ENCODE measurements at places on chromosomes 16 and 17.

GRCh38 chr16:85851034-85851785 is 47.8 kb upstream of the IRF8 start:
- DNase-seq = no peak

DNA sequence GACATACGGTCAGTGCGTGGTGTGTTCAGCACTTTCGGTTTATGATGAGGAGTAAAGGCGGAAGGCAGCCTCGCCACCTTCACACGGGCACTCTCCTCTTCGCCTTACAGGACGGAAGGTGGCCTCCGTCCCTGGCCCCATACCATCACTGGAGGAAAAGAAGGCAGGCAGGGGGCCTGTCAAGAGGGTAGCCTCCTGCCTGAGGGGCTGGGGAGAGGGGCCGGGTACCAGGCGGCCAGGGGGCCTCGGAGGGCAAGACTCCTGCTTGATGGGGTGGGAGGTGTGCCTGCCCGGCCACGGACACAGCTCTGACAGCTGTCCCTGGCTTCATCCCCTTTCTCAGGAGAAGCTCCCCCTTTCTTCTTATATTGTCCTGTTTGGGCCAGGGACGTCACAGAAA is 15.6 kb upstream of the SLC38A8 start:
- no peak for DNase-seq

DNA sequence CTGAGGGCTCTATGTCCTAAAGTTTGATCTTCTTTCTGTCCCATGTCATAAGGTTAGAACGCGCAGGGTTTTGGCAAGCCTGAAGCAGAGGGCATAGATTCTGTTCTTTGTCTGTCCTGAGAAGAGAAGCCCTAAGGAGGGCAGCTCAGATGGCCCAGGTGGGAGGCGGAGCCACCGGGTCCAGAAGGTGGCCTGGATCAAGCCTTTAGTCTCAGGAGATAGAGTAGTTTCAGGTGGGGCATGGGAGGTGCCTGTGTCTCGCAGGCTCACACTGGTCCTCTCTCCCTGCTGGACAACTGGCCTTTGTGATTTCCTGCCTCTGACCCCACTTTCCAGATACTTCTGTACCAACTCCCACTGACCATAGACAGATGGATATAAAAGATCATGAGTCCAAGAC is 44.2 kb upstream of the DNAJA2 start:
- DNase-seq = no peak

DNA sequence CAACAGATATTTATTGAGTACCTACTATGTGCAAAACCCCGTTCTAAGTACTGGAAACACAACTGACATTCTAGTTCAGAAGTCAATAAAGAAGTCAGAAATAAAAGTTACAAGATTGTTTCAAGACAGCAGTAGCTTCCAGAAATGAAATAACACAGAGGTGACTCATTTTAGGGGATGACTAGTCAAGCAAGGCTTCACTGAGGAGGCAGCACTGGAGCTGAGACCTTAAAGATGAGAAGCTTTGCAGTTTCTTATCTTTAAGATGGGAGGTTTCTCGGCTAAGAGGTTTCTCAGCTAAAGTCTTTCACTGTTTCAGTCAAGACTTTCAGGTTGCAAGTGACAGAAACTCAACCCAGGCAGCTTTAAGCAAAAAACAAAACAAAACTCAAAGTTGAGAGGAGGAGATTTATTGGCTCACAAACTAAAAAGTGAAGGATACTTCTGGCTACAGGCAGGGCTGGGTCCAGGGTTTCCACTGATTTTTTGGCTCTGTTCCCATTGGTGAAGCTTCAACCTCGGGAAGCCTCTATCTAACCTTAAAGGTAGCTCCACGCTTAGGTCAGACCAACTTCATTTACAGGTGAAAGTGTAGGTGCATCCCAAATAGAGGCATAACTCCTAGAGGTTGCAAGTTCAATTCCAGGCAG is 7.4 kb upstream of the MMP2 start:
- DNase-seq = no peak

- no peak for DNase-seq
These were observed 56.4 kb upstream of the IRX3 start for GRCh38 chr16:54342966-54343365.

DNA sequence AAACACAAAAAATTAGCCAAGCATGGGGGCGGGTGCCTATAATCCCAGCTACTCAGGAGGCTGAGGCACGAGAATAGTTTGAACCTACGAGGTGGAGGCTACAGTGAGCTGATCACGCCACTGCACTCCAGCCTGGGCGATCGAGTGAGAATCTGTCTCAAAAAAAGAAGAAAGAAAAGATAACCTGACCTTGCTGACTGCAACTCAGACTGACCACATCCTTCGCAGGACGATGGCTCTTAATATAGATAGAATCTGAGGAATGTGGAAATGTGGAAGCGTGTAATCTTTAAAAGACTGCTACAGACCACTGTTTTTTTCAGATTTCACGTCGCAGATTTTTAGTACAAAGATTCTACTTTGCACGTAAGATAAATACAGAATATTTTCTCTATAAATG is 37.8 kb downstream of the KLHDC4 start:
- DNase-seq = no peak

GRCh38 chr17:82838386-82839063 is 1.3 kb downstream of the ZNF750 start:
- DNase-seq = no peak

DNA sequence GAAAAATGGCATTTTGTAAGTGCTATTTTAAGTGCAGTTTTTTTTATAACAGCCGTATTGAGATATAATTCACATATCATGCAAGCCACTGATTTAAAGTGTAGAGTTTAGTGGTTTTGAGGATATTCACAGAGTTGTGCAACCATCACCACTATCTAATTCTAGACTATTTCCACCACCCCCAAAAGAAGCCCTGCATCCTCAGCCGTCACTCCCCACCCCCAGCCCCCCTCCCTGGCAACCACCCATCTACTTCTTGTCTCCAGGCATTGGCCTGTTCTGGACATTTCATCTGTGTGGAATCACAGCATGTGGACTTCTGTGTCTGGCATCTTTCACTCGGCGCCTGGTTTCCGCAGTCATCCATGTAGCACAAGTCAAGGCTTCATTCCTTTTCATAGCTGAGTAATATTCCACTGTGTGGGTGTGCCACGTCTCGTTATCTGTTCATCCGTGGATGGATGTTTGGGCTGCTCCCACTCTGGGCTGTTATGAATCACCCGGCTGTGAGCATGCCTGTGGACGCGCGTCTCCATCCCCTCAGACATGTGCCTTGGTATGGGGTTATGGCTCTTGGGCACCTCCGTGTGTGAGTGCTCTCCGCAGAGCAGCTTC is 138.4 kb upstream of the CIBAR2 start:
- no peak for DNase-seq

DNA sequence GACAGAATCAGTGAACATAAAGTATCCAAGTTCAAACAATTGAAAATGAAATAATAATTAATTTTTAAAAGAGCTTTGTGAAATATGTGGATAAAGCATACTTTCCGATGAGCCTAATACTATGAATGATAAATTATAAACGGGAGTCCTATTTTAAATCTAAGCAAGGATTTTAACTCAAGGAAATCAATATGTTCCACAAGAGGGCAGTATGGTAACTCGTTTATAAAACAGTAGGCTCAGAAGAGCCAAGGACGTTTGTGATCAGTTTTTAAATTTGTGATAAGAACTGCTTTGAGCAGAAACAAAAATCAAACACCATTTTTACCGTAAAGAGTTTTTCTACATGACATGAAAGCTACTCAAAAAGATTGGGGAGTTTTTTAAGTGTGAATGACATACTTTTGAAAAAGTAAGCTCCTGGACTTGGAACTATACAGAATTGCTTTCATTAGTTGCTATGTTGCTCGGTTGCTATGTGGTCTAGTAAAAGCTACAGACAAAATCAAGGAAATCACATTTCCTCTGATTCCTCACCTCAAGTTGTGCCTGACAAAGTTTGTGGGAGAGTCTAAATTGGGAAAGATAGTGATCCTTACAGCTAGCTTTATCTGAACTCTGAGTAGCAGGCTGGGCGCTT is 11.8 kb upstream of the TEKT1 start:
- DNase-seq = no peak

DNA sequence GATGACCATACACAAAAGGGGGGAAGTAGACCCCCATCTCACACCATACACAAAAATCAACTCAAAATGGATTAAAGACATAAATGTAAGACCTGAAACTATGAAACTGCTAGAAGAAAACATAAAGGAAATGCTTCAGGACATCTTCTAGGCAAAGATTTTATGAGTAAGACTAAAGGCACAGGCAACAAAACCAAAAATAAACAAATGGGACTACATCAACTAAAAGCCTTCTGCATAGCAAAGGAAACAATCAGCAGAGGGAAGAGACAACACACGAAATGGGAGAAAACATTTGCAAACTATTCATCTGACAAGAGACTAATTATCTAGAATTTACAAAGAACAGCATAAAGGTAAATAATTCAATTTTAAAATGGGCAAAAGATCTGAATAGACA is 152.1 kb downstream of the AXIN2 start:
- DNase-seq = no peak

- no peak for DNase-seq
These were observed 6.0 kb downstream of the USP36 start for GRCh38 chr17:78834571-78834970.

- DNase-seq = no peak
These were observed 8.5 kb downstream of the TXNDC11 start for GRCh38 chr16:11734025-11734652.

- no peak for DNase-seq
These were observed 7.8 kb downstream of the TAF1C start for GRCh38 chr16:84178892-84179611.

DNA sequence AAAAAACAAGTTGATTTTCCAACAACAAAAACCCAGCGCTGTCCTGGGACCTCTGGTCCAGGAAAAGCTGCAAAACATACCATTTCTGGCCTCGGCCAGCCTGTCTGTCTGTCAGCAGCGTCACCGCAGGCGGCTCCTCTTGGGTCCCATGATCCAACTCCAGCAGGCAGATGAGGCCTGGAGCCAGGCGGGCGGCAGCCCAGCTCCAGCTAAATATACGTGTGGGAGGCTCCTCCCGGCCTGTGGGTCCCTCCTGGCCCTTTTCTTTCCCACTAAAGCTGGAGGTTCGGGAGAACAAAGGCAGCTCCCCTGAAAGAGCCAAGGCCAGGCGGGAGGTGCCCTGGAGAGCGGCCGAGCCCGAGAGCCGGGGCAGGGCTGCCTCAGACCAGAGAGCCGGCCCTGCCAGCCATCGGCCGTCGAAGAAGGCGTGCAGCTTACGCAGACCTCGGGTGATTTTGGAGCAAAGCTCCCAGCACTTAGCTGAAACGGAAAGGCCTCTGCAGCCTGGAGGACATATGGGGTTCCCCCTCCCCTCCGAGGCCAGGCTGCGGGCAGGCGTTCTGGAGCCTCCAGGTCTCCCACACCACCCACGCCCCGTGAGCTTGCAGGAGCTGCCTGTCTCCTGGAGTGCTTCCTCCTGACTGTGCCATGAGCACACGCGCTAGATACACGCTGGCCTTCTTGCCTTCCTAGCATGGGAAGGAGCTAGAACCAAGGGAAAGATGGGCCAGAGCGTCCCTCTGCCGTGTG is 19.9 kb upstream of the JPH3 start:
- DNase-seq = peak; percentile 19

GRCh38 chr17:38719943-38720641 is 10.0 kb upstream of the CISD3 start:
- DNase-seq = no peak

- DNase-seq = no peak
These were observed 189.7 kb downstream of the AXIN2 start for GRCh38 chr17:65371702-65372101.

GRCh38 chr16:4966736-4967453 is 8.8 kb downstream of the SEC14L5 start:
- DNase-seq = no peak

DNA sequence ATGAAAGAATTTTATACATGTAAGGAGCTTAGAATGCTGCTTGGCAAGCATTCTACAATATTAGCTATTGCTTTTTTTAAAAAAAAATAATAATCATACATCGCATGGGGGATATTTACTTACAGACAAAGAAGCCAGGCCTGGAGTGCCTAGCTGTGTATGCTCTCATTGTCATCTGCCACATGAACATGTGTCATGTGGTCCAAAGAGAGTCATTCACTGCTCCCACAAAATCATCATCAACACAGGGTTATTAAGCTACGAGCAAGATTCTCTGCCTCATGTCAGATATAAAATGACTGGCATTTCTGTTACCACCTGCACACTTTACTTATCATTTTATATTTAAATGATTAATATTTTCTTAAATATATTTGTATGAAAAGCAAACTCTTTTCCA is 1.9 kb upstream of the MT1E start:
- no peak for DNase-seq

DNA sequence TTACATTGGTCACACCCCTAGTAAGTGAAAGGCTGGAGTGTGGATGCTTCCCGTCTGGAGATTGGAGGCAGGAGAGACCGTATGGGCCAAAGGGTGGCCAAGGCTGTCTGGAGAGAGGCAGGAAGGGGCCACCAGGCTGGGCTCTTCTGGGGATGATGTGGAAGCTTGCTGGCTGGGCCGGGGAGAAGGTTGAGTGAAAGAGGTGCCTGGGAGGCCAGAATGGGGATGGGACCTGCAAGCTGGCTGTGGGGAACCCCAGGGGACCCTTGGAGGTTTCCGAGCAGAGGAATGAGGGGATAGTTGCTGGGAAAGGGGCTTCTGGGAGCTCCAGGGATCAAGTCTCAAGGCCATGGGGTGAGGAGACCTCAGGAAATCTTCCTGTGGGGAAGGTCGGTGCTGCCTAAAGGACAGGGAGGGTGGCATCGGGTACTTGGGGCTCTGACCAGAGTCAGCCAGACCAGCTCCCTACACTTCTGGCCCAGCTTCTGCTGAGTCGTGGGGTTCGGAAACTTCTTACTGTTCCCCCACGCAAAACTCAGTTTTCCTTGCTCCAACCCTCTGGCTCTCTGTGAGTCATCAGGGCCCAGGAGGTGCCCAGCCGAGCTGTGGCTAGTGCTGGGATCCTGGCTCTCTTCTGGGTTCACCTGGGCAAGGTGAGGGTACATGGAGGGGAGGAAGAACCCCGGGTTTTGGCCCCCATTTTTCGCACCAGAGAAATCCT is 3.1 kb downstream of the MRC2 start:
- DNase-seq = no peak

DNA sequence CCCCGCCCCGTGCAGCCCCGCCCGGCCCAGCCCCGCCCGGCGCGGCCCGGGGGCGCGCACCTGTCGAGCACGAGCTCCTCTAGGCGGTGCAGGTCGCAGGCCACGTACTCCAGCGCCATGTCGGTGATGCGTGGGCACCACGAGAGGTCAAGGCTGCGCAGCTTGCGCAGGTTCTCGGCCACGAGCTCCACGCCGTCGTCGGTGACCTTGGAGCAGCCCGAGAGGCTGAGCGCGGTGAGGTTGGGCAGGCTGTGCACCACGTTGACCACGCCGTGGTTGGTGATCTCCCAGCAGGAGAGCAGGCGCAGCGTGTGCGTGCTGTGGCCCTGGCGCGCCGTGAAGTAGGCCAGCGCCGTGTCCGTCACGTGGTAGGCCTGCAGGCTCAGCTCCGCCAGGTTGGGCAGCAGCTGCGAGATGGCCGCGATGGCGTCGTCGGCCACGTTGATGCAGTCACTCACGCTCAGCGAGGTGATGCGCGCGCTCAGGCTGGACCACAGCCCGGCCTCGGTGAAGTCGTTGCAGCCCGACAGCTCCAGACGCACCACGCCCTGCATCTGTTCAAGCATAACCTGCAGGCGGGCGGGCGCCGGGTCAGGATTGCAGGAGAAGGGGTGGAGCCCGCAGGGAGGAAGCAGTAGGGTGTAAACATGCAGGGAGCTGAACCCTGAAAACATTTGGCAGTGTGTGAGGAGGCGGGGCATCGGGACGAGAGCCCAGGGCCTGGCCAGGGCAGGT is 5.3 kb upstream of the WDR24 start:
- DNase-seq = no peak

GRCh38 chr16:47129755-47130435 is 13.8 kb downstream of the NETO2 start:
- DNase-seq = no peak
